ENCODE measurements at places on chromosomes 2 and 18.

DNA sequence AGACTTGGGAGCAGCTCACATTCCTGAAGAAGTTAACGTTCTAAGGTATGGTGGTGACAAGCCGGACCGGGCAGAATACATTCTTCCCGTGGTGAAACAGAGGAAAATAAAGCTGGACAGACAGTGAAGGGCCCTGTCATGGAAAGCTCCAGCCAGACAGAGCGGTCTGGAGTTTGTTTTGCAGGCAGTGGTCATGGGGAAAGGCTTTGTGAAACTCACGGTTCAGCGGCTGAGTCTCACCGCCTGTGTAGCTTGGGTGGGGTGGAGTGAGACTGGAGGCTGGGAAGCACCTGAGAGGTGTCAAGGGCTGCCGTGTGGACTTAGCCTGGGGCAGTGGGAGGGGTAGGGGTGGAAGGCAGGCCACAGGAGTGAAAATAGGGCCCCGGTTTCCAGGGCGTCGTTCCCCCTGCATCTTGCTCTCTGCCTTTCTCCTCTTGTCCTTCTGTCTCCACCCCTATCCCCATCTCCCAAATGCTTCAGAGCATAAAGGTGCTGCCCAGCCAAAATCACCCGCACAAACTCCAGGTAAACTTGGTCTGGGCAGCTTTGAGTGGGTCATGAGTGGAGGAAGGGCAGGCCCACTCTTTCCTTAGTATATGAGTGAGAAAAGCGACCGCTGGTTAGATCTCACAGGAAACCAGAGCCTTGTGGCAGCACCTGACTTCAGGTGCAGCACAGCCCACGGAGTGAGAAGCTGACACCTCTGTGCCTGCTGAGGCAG, 11.4 kb upstream of the SLC20A1 start:
- DNase-seq, result no peak

- no peak for DNase-seq
Observed at GRCh38 chr2:222423632-222424275, 589 bp upstream of the SGPP2 start.

GRCh38 chr2:8671176-8671575, 10.7 kb upstream of the ID2 start:
- peak; percentile 51 for DNase-seq

- no peak for DNase-seq
Observed at GRCh38 chr2:37614061-37614738, 57.2 kb downstream of the CDC42EP3 start.

- DNase-seq, result no peak
Observed at GRCh38 chr2:7348761-7349160, 431.5 kb downstream of the RNF144A start.

DNA sequence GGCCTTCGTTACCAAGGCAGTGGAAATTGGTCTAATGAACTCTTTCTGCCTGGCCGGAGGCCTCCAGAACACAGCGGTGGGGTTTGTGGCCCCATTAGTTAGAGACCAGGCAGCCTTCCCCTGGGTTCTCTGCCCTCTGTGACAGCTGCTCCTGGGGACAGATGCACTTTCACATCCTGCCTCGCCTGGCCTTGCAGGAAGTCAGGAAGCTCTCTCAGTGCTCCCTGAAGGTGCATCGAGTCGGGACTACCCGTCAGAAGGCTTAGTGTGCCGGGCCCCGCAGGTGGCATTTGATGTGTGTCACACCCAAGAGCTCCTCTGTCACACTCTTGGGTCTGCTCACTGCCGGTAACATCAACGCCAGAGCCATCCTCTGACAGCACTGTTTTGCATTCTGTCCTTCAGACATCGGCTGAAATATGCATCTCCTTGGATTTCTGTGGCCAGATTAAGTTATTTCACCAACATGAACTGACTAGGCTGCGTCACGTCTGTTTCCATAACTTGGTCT, 158.3 kb downstream of the LDLRAD4 start:
- DNase-seq, result peak; percentile 74

DNA sequence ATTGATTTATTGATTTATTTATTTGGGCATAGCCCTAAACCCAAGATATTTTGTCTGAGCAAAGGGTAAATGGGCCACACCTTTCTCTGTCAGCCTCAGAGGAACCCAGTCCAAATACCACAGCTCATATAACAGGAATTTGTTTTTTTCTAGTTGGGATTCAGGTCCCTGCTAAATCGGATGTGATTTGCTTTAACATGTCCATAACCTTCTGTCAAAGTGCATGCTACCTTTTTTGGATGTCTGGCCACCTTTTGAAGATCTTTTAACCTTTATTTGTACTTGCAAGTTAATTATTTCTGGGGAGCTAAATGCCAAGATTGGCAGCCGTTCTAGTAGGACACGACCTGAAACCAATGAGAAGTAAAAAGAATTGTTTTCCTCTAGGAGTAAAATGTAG, 303.2 kb upstream of the UBE2E3 start:
- DNase-seq, result no peak

GRCh38 chr18:2707551-2708168, 52.1 kb downstream of the SMCHD1 start:
- DNase-seq, result no peak

GRCh38 chr2:151374436-151374835, 17.0 kb downstream of the TNFAIP6 start:
- DNase-seq, result no peak

DNA sequence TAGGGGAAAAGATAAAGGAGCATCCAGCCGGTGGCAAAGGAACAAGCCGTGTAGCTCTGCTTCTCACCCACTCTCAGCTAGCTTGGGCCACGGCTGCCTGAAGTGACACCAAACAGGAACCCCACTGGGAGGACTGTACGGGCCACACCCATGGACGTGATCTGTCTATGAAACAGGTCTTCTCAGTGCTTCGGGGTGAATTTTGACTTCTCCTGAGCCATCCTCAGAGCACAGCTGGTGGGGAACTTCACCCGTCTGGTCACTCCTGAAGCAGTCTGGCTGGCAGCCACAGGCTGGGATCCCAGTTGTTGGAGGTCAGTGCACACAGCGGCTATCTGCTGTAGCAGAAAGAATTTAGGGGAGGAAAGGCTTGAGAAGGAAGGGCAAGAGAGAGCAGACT, 223.8 kb downstream of the FAM210A start:
- DNase-seq, result peak; percentile 77

GRCh38 chr18:55440988-55441387, 147.0 kb downstream of the TCF4 start:
- DNase-seq, result no peak

- no peak for DNase-seq
Observed at GRCh38 chr2:240353944-240354343, 81.5 kb upstream of the GPC1 start.

GRCh38 chr2:128444121-128444771, 125.6 kb upstream of the HS6ST1 start:
- DNase-seq, result peak; percentile 57

- DNase-seq, result no peak
Observed at GRCh38 chr2:216201692-216202306, 92.7 kb downstream of the XRCC5 start.

DNA sequence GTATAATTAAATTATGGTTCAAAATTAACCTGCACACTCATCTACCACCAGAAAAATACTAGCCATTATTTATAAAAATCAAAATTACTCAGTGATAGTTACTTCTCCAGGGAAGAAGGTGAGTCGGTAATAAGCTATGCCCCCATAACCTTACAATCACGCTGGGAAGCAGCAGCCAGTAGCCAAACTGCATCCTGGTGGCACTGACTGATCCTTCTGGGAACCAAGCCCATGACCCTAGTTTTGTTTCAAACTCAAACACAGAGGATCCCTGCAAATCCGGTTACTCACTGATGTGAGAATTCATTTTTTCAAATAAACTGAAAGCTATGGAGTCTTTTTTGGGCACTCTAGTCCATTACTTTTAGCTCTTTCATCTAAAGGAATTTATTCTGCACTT, 88.2 kb upstream of the VWC2L start:
- DNase-seq, result no peak

- DNase-seq, result no peak
Observed at GRCh38 chr2:121309801-121310200, 24.8 kb upstream of the TFCP2L1 start.

- DNase-seq, result no peak
Observed at GRCh38 chr2:212959471-212960117, 191.8 kb downstream of the IKZF2 start.

GRCh38 chr2:105361102-105361889, 24.0 kb downstream of the C2orf49 start:
- no peak for DNase-seq

DNA sequence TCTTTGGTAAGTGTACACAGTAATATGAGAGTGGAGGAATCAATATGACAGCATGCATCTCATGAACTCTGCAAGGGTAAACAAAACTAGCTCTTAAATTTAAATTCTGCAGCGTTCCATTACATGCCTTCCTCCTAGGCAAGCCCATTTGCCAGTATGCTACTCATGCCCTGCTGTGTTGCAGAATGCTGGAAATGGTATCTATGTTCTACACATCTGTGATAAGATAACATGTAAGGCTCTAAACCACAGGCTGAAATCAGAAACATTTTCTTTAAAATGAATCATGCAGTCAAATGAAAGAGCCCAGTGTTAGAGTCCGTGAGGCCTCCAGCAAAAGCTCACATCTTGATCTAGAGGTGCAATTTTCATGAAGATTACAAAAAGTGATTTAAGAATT, 112.8 kb upstream of the FN1 start:
- no peak for DNase-seq

DNA sequence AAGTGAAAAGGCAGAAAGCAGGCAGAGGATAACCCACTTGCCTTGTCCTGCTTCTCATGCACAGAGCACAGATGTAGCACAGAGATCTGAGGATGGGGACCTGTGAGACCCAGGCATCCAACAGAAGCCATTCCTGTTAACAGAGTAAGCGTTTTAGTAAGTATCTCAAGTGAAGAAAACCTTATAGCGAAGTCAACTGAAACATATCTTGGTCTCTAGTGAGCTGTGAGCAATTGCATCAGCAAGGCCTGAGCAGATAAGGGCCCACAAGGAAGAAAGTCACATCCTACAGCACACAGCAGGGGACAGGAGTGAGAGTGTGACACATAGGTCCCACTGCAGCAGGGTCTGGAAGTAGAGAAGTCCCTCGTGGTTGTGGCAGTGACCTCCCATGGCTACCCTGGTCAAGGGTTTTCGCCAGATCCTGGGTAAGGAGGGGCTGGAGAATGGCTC, 248.7 kb upstream of the TNP1 start:
- no peak for DNase-seq

GRCh38 chr18:75216212-75216910, 5.8 kb downstream of the TSHZ1 start:
- DNase-seq, result no peak

DNA sequence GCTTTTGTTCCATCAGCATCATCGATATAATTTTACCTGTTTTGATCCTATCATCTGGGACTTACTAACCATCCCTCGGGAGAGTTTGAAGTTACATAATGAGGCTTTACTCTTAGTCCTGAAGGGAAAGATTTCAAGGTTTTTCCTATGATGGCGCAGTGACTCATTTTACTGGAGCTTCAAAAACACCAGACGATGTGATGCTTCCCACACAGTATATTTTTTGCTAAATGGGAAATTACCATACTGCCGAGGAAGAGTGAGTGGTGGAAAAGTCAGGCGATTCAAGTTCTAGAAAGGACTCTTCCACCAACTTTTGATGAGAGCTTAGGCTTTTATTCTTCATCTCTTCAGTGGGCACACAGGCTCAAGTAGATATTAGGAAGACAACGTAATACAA, 44.6 kb upstream of the GCG start:
- no peak for DNase-seq

GRCh38 chr2:177599139-177599688, 206.6 kb downstream of the AGPS start:
- no peak for DNase-seq

GRCh38 chr2:105765415-105766299, 20.9 kb downstream of the NCK2 start:
- peak; percentile 10 for DNase-seq

DNA sequence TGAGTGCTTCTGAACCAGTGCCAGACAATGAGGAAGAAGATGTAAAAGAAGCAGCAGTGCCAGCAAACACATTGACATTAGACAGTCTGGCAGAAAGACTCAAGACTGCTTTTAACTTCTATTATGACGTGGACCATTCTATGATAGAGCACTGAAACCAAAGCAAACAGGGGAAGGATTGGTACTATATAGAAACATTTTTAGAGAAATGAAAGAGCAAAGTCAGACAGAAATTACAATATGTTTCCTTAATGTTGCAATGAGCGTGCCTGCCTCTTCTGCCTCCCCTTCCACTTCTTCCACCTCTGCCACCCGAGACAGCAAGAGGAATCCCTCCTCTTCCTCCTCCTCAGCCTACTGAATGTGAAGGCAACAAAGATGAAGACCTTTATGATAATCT, 39.7 kb downstream of the DHX57 start:
- no peak for DNase-seq

DNA sequence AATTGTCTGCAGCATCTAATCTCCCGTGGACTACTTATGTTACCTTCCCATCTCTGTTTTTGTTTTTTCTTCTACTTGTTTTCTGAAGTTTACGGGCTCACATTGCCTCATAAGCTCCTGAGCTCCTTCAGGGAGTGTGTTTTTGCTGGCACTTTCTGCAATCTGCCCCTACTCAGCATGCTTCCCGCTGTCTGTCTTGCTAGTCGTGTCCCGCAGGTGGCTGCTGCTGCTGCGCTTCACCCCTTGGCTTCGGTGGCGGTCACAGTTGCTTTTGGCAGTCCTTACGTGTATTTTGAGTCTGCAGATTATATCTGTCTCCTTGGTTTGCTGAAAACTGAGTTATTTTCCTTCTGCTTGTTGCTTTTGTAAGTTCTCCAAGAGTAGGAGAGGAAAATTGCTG, 37.3 kb downstream of the FER1L5 start:
- DNase-seq, result peak; percentile 43

GRCh38 chr18:36160959-36161371, 26.3 kb upstream of the MOCOS start:
- DNase-seq, result no peak

DNA sequence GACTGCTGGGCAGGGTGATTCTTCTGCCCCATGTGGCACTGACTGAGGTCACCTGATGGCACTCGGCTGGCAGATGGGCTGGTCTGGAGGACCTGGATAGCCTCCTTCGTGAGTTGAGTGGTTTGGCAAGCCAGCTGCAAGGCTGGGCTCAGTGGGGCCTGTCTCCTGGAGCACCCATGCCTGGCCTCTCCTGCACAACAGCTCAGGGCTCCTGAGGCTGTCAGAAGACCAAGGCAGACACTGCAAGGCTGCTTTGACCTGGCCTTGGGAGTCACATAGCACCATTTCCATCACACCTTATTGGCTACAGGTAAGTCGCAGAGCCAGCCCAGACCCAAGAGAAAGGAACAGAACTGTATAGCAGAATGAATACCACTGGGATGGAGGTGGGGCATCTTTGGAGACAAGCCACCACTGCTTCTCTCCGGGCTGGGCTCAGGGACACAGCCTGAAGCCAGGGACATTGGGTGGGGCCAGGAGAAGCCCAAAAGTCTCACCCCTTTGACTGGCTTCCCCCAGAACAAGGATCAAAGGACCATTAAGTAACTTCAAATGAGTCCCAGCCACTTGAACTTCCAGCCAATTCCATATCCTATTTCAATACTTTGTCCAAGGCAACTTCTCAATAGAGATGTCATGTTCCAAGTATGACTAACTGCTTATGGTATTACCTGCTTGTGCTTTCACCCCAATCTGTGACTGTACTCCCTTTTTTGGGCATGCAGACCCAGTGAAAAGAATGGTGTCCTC, 156.3 kb downstream of the CABLES1 start:
- no peak for DNase-seq

Measured in cardiac septum (tissue), 1 donor.